Progenitor cell of endocrine pancreas (in vitro differentiated cells): ENCODE measurements at places on chromosomes 12 and 14. TPM values are rescaled to one million over a fixed set of nuclear protein-coding genes. Genes with fewer than 3 reads are reported as not detected.

- H3K36me3 ChIP-seq = peaks cover 5% of the 10 kb centered on the region
- no peak for DNase-seq
- H3K27me3 ChIP-seq = peaks cover 10% of the 10 kb centered on the region
Observed at GRCh38 chr14:57009585-57010515, 199.6 kb upstream of the OTX2 start.

The GPRC5A gene
- total RNA-seq = 4.0 and 7.1 TPM in 2 replicates

GRCh38 chr12:40063414-40063813 is 42.5 kb downstream of the SLC2A13 start:
- H3K36me3 ChIP-seq = no peaks in the 10 kb centered on the region
- peaks cover 12% of the 10 kb centered on the region for H3K4me1 ChIP-seq
- DNase-seq = no peak
- H3K27ac ChIP-seq = peak overlapping the region; percentile 50
- H3K27me3 ChIP-seq = no peaks in the 10 kb centered on the region
- H3K4me3 ChIP-seq = no peak overlapping the region

The TMEM132C gene
- 0.29 and 0.31 TPM in 2 replicates for total RNA-seq

DNA sequence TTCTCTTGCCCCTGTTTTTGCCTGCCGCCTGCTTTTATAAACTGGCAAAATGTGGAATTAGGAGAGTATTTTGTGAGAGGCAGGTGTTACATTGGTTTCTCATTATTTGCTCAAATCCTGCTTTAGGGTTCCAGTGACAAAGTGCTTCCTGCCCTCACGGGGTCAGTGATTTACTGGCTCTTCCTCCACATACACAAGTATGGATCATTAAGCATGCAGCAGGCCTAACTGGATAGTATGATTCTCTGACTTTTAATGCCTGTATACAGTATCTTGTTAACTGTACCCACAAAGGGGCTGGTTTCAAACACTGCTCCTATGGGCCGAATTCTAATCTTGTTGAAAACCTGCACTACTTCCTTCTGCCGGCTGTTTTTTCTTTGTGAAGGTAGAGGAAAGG is 63.2 kb downstream of the PTCSC3 start:
- H3K27me3 ChIP-seq = peaks cover 48% of the 10 kb centered on the region
- H3K27ac ChIP-seq = no peak overlapping the region
- H3K4me3 ChIP-seq = no peak overlapping the region
- H3K4me1 ChIP-seq = peaks cover 6% of the 10 kb centered on the region

The RDH16 gene
- total RNA-seq = 0.87 and 0.98 TPM in 2 replicates

The DAO gene
- not detected in 2 replicates for total RNA-seq

DNA sequence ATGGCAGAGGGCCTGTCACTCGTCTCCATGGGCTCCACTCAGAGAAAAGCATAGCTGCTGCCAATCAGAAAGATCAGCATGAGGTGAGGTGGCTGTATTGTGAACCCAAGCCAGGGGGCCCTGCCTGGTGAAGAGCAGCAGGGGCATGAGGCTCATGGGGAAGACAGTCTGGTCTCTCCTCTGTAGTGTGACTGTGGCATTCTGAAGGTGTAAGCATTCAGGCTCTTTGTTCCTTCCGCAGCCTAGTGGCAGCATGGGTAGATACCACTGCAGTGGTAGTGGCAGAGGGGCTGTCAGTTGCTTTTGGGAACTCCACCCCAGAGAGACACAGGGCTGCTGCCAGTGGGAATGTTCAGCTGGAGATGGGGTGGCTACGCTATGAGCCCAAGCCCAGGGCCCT is 5.1 kb upstream of the CLEC4D start:
- peaks cover 20% of the 10 kb centered on the region for H3K27me3 ChIP-seq
- DNase-seq = no peak
- H3K4me1 ChIP-seq = no peaks in the 10 kb centered on the region
- H3K36me3 ChIP-seq = no peaks in the 10 kb centered on the region
- no peak overlapping the region for H3K27ac ChIP-seq

DNA sequence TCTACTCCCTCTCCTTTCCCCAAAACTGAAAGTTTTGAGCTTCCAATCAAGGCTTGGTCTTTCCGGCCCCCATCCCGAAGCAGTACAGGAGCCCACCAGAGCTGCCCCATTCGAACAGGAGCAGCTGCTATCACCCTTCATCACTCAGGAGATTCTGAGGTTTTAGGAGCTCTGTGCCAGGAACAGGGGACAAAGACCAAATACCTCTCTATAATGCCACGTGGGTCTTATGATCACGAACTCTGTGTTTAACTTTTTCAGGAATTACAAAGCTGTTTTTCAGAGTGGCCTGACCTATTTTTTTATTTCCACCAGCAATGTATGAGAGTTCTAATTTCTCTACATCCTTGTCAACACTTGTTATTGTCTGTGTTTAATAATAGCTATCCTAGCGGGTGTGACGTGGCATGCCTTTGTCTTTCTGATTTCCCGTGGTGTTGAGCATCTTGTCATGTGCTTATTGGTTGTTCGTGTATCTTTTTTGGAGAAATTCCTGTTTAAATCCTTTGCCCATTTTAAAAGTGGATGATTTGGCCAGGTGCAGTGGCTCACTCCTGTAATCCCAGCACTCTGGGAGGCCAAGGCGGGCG is 21.7 kb downstream of the COA8 start:
- no peaks in the 10 kb centered on the region for H3K27me3 ChIP-seq
- H3K27ac ChIP-seq = peak overlapping the region; percentile 86
- DNase-seq = no peak

The GPR68 gene
- total RNA-seq = 0.31 and 0.87 TPM in 2 replicates

- peaks cover 8% of the 10 kb centered on the region for H3K4me1 ChIP-seq
- peaks cover 36% of the 10 kb centered on the region for H3K36me3 ChIP-seq
- no peak overlapping the region for H3K4me3 ChIP-seq
- H3K27me3 ChIP-seq = no peaks in the 10 kb centered on the region
- H3K27ac ChIP-seq = no peak overlapping the region
- DNase-seq = no peak
Observed at GRCh38 chr12:57276935-57277563, 26.1 kb upstream of the STAC3 start.

DNA sequence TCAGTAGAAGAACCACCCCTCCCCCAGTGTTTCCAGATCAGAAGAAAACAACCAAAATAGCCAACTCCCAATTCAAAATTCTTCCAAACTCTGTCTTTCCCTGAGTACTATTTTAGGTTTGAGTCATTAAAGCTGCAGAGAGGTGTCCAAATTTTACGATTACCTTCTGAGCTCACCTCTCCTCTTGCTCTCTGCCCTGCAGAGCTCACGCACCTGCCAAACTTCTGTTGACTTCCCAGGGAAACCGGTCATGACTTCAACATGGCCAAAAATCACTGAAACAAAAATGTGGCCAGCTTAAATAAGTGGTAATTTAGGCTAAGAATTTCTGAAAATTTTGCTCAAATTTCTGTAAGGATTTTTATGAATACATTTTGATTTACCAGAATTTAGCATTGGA is 70.9 kb upstream of the OTX2 start:
- DNase-seq = no peak
- peaks cover 22% of the 10 kb centered on the region for H3K27me3 ChIP-seq
- H3K4me3 ChIP-seq = no peak overlapping the region
- H3K4me1 ChIP-seq = no peaks in the 10 kb centered on the region
- no peak overlapping the region for H3K27ac ChIP-seq
- no peaks in the 10 kb centered on the region for H3K36me3 ChIP-seq

- peaks cover 12% of the 10 kb centered on the region for H3K36me3 ChIP-seq
- H3K27me3 ChIP-seq = no peaks in the 10 kb centered on the region
- peaks cover 7% of the 10 kb centered on the region for H3K4me1 ChIP-seq
- no peak for DNase-seq
- H3K4me3 ChIP-seq = no peak overlapping the region
Observed at GRCh38 chr12:57419495-57419894, 11.3 kb downstream of the R3HDM2 start.

DNA sequence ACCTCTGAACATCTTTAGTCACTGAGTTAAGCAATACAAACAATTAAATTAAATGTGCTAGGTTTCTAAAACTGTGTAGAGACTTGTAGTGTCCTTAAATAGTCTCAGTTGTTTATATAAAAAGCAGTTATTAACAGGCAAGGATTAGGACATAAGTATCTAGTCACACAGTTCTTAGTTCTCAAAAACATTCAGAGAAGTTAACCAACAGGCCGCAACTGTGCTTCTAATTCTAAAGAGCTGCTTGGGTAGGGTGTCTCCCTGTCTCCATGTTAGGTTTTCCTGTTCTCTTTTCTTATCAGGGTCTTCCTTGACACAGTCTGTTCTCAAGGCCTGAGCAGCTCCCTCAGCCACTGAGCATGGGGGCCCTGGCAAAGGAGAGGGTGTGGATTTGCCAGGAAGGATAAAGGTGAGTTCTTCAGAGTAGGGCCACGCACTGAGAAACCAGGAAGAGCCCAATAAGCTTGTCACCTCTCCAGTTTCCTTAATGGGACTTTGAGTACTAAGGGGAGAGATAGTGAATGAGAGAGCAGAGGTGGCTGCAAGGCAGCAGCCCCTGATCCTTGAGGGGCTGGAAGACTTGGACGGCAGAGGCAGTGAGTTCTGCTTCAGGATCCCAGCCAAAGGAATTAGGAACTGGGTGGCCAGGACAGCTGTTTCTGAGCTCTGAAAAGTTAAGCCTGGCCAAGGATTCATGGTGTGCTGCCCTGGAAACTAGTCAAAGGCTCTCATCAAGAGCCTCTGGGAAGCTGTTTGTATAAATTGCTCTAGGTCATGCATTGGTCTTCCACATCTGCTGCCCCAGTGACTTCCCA is 177.3 kb downstream of the MYRFL start:
- H3K27ac ChIP-seq = no peak overlapping the region
- no peaks in the 10 kb centered on the region for H3K4me1 ChIP-seq
- no peaks in the 10 kb centered on the region for H3K36me3 ChIP-seq
- no peak for DNase-seq
